SIG-M5 (cell line): ENCODE measurements at places on chromosomes 2 and 18.

DNA sequence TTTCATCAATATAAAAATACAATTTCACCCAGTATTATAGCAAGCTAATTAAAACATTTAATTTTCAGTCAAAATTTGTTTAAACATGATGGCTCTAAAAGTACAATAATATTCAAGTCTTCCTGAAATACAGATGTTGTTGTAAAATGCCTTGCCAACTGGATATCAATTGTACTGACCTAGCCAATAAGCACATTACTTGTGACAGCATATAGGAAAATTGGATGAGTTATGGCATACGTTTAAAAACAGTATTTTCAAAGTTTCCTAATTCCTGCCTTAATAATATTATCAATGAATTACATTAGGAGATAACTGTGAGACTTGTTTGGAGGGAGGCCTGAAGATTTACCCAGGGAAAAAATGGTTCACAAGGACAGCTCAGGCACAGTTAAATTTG is 336.9 kb upstream of the CDH20 start:
- no peak for DNase-seq

DNA sequence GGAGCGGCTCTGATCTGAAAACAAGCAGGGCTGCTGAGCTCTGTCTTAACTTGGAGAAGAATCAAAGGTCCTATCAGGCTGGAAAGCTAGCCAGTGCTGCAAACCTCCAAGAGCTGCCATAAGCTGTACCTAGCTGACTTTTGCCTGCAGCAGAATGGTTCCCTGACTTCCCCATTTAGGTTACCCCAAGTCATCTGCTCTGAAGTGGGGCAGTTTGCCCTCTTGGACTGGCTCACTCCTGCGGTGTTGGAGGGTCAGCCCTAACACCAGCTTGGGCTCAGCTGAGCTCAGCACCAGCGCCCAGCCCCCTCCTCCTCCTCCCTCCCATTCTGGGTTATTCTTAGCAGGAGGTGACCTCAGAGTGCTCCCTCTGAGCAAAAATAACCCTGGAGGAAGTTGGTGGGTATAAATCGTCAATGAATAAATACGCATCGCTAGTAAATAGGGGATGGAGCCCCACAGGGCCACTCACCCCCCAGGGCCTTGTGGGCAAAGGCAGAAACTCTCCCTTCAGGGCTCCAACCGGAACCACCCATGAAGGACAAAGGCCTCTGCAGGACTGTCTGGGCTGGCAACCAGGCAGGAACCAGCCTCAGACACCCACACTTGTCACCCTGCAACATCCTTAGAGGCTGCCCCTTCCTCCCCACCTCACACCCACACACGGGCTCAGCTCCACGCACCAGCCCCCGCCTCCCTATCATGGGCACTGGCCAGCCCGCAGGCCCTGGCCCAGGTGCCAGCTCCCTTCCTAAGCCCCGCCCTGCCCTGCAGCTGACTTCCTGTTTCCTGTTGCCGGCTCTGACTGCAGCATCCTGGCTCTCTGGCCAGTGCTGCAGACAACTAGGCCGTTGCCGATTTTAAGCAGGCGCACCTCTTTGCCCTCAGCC is 46.9 kb downstream of the DNMT3A start:
- no peak for DNase-seq

GRCh38 chr2:40741532-40741931 is 289.6 kb upstream of the SLC8A1 start:
- DNase-seq = no peak

DNA sequence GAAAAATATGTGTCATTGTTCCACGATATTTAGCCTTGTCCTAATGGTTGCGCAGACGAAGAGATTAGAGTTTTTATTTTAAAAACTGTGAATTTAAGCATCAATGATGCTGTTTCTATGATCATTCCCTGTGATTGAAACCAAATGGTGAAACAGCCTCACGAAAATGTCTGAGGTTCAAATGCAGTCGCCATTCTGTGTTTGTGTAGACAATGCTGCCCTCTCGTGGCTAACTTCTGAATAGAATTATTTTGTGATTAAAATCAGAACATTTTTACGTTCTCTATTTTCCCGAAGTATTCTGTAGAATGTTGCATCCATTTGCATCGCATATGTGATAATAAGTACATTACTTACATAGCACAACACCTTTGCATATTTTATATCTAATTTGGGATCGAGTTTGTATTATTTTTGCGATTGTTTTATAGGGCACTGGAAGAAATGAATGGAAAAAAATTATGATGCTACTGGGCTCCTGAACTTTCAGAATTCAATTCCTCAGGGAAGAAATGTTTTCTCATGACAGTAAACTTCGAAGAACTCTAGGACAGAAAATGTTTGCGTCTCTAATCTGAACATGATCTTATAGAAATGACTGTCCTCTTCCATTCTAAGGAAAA is 54.8 kb upstream of the CREB1 start:
- DNase-seq = no peak

GRCh38 chr2:216571178-216571908 is 61.9 kb upstream of the IGFBP2 start:
- no peak for DNase-seq

DNA sequence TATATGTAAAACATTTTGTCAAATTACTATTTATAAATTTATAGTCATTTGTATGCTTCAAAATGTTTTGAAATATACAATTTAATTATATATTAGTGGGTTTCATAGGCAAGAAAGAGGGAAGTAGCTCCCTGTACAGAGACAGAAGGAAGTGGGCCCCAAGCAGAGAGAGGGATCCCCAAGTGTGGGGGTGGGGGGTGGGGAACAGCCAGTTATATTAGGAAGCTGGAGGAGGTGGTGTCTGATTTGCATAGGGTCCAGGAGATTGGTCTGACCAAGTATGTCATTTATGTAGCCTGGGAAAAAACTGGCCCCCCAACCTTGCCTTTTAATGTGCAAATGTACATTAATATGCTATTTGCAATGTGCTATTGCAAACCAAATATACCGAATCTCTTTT is 76.5 kb upstream of the ZSWIM2 start:
- DNase-seq = no peak

DNA sequence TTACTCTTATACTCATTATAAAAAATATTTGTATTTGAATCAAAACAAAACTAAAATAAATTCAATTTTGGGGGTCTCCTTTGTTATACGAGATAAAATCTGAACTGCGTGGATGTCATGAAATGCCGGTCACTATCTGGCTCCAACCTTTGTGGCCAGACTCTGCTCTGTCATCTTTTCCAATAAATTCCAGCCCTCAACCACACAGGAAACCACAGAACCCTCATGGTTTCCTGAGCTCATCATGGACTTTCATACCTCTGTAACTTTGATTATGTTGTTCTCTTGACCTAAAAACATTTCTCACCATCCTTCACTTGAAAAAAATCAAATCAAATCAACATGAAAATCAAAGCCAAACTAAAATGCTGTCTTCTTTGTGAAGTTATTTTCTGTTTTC is 724.7 kb downstream of the METTL4 start:
- DNase-seq = no peak

GRCh38 chr18:43364535-43364934 is 87.2 kb upstream of the SYT4 start:
- DNase-seq = no peak

DNA sequence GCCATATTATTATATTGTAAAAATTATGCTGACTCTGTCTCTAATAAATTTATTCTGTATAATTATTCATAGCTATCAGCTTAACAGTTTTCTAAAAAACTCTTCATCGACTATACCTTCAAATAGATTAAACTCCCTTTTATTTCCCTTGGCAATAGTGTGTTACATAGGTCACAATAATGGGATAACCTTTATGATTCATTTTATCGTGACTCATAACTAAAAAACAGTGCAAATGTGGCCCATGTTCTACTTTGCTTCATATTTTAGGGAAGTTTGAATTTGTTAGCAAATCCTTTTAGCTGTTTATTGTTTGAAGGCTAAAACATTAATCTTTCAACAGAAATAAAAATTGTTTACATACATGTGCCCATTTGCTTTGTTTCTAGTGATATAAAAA is 783.2 kb upstream of the CDH2 start:
- DNase-seq = no peak

DNA sequence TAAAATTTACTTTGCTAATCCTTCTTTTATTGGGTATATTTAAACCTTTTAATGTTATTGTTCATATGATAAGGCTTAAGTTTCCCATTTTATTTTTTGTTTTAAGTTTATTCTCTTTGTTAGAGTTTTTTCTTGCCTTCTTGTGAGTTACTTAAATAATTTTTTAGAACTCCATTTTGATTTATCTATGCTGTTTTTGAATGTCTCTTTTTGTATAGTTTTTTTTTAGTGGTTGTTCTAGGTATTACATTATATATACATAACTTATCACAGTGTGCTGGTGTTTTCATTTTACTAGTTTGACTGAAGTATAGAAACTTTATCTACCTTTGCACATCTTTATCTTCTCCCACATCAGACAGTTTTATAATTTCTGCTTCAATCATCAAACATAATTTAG is 49.4 kb upstream of the TGFA start:
- no peak for DNase-seq

DNA sequence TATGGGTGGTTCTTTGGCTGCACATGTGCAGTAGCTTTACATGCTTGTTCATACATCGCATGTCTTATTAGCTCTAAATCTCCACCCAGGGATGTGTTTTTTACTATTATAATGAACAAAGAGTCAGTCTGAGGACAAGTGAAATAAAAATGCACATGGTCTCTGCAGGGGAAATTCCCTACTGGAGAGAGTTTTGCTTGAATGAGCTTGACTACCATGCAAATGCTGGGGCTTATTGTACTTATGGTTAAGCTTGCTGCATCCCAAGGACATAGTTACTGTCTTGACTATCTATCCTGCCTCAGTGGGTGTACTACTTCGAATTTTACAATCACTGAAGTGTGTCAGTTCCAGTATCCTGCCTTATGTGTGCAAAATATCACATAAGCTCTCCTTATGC is 362.7 kb downstream of the TDRD15 start:
- no peak for DNase-seq

DNA sequence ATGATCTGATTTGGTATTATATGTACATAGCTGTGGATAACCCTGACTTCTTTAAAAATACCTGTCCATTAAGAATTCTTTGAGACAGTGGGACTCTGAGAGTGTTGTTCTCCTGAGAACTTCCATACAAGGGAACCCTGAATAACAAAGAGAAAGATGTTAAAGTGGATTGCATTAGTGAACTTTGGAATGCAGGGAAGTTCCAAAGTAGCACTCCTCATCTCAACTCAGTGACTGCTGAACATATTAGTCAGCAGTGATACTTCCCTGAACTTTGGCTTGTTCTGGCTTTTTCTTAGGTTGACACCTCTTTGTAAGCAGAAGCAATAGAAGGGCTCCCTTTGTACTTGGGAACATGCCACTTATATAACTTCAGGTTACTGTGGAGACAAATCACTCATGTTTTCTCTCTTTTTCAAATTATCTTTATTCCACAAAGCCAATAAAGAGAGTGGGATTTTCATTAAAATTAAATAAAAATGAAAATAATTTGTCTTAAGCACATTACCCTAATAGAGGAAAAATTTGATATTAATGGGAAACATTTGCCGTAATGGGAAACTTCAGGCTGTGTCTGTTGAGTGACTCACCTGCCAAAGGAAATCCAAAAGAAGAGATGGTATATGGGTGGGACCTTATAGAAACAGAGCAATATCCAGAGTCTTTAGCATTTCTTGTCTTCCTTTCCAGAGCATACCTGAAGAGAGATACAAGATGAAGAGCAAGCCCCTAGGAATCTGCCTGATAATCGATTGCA is 33.3 kb downstream of the CFLAR start:
- no peak for DNase-seq

DNA sequence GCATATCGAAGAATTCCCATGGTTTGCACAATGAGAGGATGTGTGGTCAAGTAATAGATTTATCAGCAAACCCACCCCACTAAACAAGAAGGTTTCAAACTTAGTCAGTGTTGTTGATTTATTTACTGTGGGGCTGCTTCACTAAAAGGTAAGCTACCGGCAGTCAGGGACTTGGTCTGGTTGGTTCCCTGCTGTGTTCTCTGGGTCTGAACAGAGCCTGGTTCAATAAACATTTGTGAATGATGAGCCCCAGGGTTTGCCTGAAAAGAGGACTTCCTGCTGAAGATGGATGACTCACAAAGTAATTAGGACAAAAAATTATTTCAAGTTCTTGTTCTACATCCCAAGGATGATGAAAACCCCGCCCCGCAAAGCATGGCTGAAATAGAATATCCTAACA is 108.3 kb downstream of the SPP2 start:
- DNase-seq = no peak

GRCh38 chr2:80071941-80072340 is 232.6 kb downstream of the LRRTM1 start:
- DNase-seq = no peak

DNA sequence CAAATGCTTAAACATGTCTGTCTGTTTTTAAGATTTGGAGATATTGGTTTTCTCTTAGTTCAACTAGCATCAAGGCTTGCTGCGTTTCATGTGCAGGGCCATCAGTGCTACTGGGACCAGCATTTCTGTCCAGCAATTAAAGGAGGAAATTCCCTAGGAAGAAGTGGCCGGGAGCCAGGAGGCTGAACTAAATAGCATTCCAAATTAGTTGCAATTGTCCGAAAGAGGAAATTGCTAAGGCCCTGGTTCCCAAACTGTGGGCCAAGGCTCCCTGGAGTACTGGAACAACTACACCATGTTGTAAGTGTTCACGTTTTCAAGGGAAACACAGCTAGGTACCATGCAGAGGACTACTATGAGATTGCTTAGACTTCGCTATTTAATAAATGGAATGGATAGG is 257.9 kb downstream of the PTPRM start:
- no peak for DNase-seq

DNA sequence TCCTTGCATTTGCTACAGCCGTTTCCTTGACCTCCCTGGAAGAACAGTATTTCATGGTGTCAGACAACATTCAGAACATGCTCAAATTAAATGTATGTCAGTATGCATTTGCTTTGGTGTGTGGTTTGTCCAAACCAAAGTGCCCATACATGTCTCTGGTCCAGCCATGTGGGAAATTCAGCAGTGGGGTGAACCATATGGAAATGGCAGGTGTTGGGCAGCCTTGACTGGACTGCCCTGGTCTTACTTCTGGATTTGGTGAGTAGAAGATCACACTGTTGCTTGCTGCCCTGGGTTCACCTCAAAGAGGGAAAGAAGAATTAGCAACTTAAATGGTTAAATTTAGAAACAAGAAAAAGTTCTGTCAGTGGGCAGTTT is 84.5 kb downstream of the MSH2 start:
- no peak for DNase-seq

DNA sequence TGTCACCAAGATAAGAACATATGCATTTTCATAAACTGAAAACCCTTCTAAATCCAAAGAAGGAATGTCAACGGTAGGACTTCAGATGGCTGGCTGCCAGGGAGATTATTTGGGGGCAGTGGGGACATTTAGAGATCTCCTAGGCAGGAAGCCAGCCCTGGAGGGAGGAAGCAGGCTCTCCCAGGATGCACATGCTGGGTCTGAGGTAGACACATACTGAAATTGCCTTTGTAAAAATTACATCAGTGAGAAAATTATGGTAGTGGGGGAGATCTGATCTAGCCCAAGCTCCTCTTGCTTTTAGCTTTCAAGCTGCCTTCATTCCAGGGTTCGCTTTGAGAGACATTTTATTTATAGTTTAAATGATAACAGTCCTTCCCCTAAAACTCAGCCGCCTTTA is 24.1 kb downstream of the MPP4 start:
- DNase-seq = no peak

- DNase-seq = no peak
Observed at GRCh38 chr2:174881678-174882077, 117.4 kb upstream of the CHRNA1 start.

- DNase-seq = no peak
Observed at GRCh38 chr2:152602750-152603149, 114.5 kb downstream of the PRPF40A start.

- no peak for DNase-seq
Observed at GRCh38 chr2:68320118-68320641, 431 bp upstream of the CNRIP1 start.
